ENCODE measurements at places on chromosomes 7 and 10.

DNA sequence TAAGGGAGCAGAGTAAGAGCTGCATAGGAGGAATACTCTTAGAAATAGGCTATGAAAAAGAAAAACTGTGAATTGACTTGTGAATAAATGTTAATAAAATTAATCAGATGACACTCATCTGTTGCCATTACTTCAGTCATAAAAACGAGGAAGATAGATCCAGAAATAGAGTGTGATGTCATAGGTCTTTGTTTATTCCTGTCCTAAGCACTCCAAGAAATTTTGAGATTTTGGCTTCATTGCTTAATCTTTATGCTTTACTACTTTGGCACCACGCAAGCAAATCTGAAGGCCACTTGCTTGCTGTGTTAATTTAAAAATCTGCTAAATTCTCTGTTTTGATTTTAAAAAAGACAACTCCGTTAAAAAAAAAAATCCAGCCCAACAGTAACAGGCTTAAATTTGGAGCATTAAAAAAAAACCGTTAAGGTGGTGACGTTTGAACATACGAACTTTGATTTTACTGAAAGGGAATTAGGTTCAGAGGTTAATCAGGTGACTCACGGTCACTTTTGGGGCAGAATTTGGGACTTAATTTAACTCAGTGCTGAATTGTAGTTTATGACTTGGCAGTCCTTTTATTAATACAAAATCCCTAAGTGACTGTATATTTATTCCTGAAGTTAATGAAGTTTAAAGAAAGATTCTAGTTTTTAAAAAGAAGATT, 3.4 kb downstream of the IFRD1 start:
- no peak for DNase-seq

GRCh38 chr7:130883928-130884327, 149.9 kb upstream of the KLF14 start:
- DNase-seq: no peak

GRCh38 chr7:45163692-45164052, 6.1 kb downstream of the RAMP3 start:
- no peak for DNase-seq

DNA sequence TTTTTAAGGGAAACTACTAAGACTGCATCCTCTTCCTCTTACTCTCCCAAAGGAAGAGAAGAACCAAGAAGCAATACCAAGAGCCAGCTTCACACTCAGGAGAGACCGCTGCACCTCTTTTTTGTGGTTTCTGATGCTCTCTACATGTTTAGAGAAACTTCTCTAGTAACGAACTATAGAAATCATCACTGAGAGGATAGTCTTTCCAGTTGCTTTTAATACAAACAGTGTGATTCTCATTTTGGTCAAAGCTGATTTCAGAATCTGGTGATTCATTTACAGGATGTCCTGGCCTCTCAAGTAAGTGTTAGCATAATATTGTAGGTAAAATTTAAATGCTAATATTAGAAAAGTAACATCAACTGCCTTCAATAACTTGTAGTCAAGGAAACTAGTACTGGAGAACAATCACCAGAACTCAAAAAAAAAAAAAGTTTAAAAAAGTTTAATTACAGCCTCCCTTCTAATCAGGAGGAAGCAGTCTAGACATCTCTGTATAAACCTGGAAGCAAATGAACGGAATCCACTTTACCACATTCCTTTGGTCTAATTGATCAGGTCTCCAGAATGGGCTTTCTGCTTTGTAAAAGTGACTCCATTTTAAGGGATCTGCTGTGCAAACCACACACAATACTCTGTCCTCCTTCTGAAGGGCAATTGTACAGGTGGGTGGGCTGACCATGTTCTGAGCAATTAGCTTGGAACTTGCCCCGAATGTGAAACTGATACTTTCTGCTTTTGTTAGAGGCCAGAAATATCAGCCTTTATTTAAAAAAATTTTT, 3.0 kb downstream of the LAMB1 start:
- DNase-seq: no peak

DNA sequence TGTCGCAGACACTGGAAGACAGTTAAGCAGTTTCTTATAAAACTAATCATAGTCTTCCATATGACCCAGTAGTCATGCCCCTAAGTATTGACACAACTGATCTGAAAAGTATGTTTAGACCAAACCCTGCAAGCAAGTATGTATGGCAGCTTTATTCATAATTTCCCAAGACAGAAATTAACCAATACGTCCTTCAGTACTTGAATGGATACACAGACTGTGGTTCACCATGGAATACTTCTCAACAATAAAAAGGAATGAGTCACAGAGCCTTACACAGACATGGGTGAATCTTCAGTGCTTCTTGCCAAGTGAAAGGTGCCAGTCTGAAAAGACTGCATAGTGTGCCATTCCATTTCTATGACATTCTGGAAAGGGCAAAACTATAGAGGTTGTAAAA, 50.2 kb upstream of the AKR1E2 start:
- DNase-seq: no peak

- no peak for DNase-seq
Observed at GRCh38 chr7:24907311-24907886, 72.6 kb downstream of the OSBPL3 start.

DNA sequence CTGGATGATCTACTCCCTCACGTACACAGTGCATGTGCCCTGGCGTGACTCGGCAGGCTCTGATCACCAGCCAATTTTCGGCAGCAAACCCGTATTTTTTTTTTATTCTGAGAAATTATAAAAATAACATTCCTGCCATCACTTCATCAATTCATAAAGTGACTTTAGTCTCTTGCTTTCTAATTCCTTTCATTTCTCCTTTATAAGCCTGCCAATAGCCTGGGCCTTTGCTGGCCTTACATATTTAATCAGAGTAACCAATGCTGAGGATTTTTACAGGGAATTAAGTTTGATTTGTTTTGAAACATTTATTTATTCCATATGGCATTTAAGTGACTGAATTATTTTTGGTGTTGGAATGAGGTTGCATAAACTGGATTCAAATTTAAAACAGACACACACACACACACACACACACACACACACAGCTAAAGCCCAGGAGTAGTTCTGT, 140.8 kb downstream of the ETV1 start:
- DNase-seq: no peak

DNA sequence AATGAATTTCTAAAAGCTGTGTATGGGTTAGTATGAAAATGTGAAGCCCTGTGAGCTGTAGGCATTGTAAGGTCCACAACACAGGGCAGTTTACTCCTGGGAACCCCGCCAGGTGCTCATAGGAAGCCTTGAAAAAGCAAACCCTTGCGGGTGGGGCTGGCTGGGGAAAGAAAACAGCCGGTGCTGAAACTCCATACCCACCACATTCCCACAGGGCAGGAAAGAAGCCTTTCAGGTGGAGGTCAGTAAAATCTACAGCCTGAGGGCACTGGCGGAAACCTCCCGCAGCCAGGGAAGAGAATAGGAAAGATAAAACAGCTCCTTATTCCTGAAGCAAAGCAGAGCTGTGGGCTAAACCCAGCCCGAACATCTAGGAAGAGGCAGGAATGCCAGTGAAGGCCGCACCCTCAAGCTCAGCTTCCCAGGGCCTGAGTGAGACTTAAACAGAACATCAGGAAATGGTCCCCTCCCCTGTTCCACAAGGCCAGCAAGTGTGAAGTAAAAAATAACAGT, 34.7 kb downstream of the PODXL start:
- DNase-seq: no peak

DNA sequence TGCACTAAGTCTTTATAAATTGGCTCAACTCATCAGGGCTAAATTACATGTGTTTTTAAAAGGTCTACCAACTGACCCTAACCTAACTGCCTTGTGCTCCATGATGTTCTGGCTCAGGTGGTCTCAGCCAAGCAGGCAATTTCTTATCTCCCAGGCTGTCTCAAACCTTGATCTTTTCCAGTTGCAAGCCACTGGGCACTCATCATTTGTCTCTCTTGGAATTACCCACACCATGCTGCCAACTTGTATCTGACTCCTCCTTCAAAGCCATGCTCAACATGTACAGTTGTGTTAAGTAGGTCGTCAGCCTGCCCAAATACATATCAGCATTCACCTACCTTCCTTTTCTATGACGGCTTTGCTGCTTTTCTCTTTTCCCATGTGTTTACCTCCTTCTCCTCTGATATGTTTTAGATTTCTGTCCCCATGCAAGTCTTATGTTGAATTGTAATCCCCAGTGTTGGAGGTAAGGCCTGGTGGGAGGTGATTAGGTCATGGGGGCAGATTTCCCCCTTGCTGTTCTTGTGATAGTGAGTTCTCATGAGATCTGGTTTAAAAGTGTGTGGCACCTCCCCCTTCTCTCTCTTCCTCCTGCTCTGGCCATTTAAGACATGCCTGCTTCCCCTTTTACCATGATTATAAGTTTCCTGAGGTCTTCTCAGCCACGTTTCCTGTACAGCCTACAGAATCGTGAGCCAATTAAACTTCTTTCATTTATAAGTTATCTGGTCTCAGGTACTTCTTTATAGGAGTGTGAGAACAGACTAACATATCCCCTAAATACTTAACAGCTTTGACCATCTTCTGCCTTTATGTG, 130.0 kb downstream of the ELAPOR2 start:
- no peak for DNase-seq

GRCh38 chr7:8514781-8515519, 81.5 kb downstream of the NXPH1 start:
- DNase-seq: no peak

DNA sequence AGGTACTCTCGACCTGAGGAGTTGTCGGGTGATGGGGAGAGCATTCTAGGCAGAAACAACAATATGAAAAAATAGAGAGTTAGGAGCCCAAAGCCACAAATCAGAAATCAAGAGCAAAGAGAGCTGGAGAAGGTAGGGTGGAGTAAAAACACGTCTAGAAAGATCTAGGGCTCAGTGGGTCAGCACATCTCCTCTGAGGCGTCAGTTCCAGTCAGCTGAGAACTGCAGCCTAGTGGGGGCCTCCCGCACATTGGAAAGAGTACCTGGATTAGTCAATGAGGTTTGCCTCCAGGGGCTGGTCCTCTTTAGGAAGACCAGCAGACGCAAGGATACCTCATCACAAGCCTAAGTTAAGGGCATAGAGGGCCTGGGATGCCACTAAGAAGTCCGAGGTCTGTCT, 113.2 kb upstream of the LANCL2 start:
- no peak for DNase-seq

DNA sequence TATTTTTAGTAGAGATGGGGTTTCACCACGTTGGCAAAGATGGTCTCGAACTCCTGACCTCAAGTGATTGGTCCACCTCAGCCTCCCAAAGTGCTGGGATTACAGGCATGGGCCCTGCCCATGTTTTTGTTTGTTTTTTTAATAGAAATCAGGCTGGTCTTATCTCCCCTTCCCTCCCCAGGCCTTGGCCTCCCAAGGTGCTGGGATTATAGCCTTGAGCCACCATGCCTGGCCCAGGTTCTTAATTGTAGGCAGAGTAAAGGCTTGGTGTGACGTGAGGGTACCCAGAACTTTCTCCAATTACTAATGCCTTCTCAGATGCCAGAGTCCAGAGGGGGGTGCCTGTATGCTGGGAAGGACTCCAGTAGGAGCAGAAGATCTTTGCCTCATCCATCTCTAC, 5.2 kb upstream of the MKRN1 start:
- DNase-seq: no peak

DNA sequence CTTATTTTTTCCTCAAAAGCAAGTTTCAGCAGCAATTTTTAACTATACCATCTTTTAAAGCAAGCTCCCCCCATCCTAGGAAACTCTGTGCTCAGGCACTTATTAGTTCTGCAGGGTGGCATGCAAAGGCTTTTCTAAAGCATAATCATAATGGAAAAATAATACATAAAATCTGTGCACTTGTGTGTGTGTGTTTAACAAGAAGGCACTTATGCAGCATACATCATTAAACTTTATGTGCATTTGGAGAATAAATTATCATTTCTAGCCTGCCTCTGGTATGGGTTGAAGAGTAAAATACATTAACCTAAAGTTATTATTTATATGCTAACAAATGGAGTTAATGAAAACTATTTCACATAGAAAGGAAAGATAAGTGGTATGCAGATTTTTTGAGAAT, 5.6 kb upstream of the RASSF4 start:
- DNase-seq: no peak

DNA sequence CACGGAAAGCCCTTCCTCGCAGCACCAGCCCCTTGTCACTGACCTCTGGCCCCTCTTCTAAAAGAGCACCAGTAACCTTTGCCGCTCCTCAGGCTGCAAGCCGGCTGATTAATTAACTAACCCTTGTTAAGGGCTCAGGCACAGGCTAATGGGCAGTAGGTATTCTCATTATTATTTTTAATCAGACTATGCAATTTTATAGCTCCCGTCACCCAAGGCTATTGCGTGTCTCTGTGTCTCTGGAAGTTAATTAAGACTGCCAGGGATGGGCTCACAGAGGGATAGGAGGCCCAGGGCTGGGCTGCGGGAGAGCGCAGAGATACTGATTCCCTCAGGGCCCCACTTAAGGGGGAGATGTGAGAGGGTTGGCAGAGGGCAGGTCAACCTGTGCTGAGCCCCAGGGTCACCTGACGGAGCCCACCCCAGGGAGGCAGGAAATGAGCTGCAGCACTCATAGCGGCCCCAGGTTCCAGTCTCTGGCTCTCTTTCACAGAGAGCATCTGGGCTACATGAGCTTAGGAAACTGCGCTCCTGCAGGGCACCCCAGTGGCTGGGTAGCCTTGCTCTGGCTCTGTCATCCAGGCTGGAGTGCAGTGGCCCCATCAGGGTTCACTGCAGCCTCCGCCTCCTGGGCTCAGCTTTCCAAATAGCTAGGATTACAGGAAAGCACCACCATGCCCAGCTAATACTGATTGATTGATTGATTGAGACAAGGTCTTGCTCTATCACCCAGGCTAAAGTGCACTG, 92.2 kb upstream of the LRRC4 start:
- DNase-seq: no peak

GRCh38 chr10:108561649-108562048, 1361.7 kb downstream of the XPNPEP1 start:
- DNase-seq: no peak

GRCh38 chr7:78510580-78511188, 712.1 kb downstream of the PHTF2 start:
- no peak for DNase-seq

DNA sequence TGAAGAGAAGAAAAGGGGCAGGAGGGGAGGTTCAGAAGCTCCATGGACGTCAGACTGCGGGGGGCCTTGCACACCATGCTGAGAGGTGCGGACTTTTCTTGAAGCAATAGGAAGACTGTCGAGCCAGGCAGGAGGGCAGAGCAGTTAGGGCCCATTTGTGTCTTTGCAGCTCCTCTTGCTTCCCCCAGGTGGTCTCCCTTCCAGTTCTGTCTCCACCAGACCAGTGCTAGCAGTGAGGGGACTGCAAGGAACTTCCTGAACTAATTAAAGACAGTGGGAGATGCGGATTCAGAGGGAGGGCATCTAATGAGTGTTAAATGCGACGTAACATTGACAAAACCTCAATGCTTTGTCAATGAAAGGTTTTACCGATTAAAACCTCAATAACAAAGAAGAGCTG, 225.4 kb downstream of the USP6NL start:
- DNase-seq: no peak

GRCh38 chr10:85649461-85649860, 717.1 kb downstream of the GRID1 start:
- DNase-seq: no peak

Data from stimulated activated CD8-positive, alpha-beta memory T cell treated with anti-CD3 and anti-CD28 coated beads, Interleukin-7, amount 100 ng/mL, for 1 hour (primary cell).